SK-N-DZ (cell line): ENCODE measurements at places on chromosomes 3 and 15.

GRCh38 chr3:117610156-117610555, 900.6 kb downstream of the TUSC7 start:
- DNase-seq = no peak

DNA sequence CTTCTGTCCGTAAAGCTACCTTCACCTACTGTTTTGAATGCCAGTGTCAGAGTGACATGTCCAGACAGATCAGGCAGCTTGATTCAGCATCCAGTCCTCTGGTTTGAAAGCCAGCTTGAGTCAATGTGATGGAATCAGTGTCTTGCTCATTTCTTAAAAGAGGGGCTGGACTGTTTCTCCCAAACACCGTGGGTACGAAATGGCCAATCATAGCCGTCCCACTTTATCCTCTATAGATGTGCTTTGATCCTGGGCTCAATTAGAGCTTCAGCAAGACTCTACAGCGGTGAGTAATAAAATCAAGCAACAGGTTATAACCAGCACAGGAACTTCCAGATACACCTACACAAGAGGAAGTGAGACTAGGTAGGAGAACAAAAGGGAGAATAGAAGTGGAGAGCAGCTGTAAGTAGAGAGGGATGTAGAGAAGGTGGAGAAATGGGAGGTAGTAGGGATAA, 17.0 kb upstream of the OR5K1 start:
- no peak for DNase-seq

GRCh38 chr3:130312374-130312773, 33.1 kb upstream of the COL6A5 start:
- DNase-seq = no peak

DNA sequence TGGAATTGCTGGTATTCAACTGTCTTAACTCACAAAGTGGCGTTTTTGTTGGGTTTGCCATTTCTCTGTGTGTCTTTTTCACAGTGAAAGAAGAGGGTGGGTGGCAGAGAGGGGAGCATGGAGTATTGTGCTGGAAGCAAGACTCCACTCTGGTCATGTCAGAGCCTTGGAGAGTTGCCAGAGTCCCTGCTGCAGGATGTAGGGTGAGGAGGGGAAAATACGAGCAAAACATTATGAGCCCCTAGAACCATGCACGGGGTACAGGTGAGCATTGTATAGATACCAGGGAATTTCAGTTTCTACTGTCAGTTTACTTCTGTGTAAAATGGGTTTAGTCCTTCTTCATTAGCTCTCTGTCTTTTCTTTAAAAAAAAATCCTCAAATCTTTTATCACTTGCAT, 249.9 kb downstream of the CACNA2D3 start:
- DNase-seq = no peak

DNA sequence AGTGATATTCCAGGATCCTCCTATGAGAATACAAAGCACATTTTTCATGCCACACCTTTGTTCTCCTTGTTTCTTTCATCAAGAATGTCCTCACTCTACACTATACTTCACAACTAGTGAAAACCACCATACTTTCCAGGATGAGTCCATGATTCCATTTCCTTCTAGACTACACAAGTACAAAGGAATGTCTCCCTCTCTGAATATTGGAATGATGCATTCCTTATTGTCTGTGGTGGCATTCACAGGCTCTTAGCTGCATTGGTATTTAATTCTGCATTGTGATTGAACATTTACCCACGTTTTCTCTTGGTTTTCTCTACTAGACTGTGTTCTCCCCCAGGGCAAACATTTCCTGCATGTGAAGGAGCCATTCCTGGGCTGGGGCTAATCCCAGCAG, 217.5 kb downstream of the RAP2B start:
- no peak for DNase-seq

DNA sequence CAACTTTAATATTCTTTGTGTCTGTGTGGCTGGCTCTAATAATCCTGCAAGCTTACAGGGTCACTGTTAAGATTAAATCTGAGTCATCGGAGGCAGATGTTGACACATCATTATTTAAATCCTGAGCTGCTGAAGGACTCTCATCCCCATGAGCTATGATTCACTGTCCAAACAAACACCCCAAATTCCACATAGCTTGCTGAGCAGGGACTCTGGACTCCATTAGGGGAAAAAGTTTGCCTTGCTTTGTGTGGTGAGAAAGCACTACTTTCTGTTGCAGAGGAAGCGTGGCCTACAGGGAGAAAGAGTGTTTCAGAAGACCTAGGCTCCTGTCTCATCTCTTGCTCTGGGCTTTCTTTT, 213.7 kb downstream of the PDCD6IP start:
- no peak for DNase-seq
